ENCODE measurements at places on chromosomes 12 and 14.

- DNase-seq = no peak
Observed at GRCh38 chr14:90704738-90705392, 111.4 kb downstream of the TTC7B start.

DNA sequence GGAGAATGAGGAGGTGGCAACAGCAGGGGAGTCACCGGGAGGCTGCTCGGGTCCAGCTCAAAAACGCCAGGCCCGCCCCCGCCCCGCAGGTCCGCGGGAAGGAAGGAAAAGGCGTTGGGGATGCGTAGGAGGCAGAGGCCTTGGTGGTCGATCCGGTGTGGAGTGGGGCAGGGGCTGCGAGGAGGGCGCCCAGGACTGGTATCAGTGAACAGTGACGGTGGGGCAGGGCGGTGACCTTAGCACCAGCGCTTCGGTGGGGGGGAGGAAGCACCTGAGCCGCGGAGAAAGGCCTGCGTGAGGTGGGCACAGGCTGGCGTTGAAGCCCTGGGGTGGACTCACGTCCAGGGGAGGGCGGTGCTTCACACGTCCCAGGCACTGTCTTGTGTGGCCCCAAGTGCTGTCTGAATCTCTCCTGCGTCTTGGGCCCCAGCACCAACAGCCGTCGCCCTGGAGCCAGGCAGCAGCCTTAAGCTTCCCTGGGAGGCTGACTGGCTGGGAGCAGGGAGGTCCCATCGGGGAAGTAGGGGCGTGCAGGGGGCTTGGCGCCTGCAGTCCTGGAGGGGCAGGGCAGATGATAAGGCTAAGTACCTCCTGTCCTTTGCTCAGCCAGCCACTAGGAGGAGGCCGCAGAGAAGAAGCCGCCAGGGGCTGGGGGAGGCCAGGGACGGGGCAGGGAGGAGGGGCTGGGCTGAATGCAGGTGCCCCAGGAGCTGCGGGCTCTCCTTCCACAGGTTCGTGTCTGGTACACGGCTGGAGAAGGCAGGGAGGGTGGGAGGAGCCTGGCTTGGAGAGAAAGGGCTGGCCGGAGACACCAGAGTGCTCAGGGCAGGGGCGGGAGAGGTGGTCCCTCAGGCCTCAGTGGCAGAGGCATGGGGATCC, 26.5 kb downstream of the ZBTB42 start:
- no peak for DNase-seq

- DNase-seq = no peak
Observed at GRCh38 chr14:76212242-76212641, 60.5 kb downstream of the GPATCH2L start.

DNA sequence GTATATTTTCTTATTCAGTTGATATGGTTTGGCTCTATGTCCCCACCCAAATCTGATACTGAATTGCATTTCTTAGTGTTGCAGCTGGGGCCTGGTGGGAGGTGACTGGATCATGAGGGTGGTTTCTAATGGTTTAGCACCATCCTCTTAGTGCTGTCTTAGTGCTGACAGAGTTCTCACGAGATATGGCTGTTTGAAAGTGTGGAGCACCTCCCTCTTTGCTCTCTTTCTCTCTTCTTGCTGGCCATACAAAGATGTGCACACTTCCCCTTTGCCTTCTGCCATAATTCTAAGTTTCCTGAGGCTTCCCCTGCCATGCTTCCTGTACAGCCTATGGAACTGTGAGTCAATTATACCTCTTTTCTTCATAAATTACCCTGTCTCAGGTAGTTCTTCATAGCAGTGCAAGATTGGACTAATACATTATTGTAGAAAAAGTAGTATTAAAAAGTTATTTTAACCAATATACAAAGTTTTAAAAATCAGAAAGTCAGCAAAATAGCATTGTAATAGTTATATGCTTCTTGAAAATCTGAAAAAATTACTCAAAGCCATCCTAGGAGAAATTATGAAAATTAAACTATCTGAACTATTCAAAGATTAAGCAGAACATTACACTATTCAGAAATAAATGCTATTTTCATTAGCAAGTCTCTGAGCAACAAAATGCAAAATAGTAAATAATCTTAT, 84.1 kb downstream of the PPP1R12A start:
- DNase-seq = no peak

DNA sequence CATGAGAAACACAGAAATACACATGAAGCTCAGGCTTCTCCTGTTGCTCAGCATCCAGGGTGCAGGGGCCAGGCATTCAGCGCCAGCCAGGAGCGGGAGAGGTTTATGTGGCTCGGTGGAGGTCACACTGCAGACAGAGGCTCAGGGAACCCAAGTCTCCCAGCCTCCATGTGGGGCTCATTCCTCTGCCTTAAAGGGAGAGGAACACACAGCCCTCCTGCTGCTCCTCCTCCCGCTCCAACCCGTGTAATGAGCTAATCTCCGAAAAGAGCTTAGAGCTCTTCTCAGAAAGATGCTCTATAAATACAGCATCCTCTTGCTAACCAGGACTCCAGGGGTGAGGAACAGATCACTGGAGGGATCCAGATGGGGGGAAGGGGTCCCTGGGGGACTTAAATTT, 28.2 kb downstream of the FGF6 start:
- no peak for DNase-seq

- DNase-seq = no peak
Observed at GRCh38 chr12:122886851-122887818, 8.8 kb downstream of the VPS37B start.

GRCh38 chr12:127400221-127400620, 866.7 kb upstream of the TMEM132C start:
- DNase-seq = no peak

Data from NCI-H446 (cell line).